A549 treated with ZK216348 at 1 μM for 4 hours (cell line): ENCODE measurements at places on chromosomes 6 and 20. TPM values are rescaled to one million over a fixed set of nuclear protein-coding genes. Genes with fewer than 3 reads are reported as not detected.

The GSTA3 gene
- not detected in 5 replicates for total RNA-seq

The SLC35F1 gene
- total RNA-seq = not detected in 5 replicates

The SLC26A8 gene
- not detected in 5 replicates for total RNA-seq

The FAM83C gene
- total RNA-seq = 0.07 to 0.15 TPM (median 0.12 TPM) in 4 of 5 replicates, not detected in the other

The SNAI1 gene
- total RNA-seq = 7.7 to 15.0 TPM (median 12.8 TPM) in 5 replicates

The C6orf15 gene
- total RNA-seq = not detected in 5 replicates

The GPLD1 gene
- 0.60 to 1.6 TPM (median 0.93 TPM) in 5 replicates for total RNA-seq

The TCP11 gene
- not detected in 5 replicates for total RNA-seq

The TAGAP gene
- not detected in 5 replicates for total RNA-seq

The SLC17A3 gene
- 0.87 to 2.0 TPM (median 1.1 TPM) in 5 replicates for total RNA-seq

The HSPA12B gene
- 0.35 to 0.65 TPM (median 0.45 TPM) in 5 replicates for total RNA-seq

The OLIG3 gene
- total RNA-seq = not detected in 5 replicates

The VNN1 gene
- 0.04 to 0.09 TPM (median 0.07 TPM) in 5 replicates for total RNA-seq

The SLPI gene
- 8.3 to 13.8 TPM (median 9.4 TPM) in 5 replicates for total RNA-seq

The BPIFB4 gene
- total RNA-seq = not detected in 5 replicates

The PHACTR1 gene
- 0.06 to 0.25 TPM in 2 of 5 replicates, not detected in the others for total RNA-seq

The ABHD16B gene
- total RNA-seq = not detected in 5 replicates

The ANKEF1 gene
- 6.8 to 7.9 TPM (median 7.4 TPM) in 5 replicates for total RNA-seq

The LRP11 gene
- 23.6 to 43.8 TPM (median 38.1 TPM) in 5 replicates for total RNA-seq

The CLDN20 gene
- total RNA-seq = not detected in 5 replicates

The SPDEF gene
- total RNA-seq = 0.52 to 2.2 TPM (median 1.8 TPM) in 5 replicates

The RAET1G gene
- total RNA-seq = 7.7 to 10.6 TPM (median 9.8 TPM) in 5 replicates
